Left lung (tissue), 14 donors: ENCODE measurements at places on chromosomes 6 and 20. TPM values are rescaled to one million over a fixed set of nuclear protein-coding genes. Genes with fewer than 3 reads are reported as not detected.
A peak's percentile ranks its signal among the peaks of the same experiment; 100 is the strongest.

GRCh38 chr6:111673532-111673931 is 67.9 kb upstream of the TRAF3IP2 start:
- DNase-seq = no peak
- peaks cover 38% of the 10 kb centered on the region for H3K36me3 ChIP-seq
- H3K4me1 ChIP-seq = no peaks in the 10 kb centered on the region
- H3K27me3 ChIP-seq = no peaks in the 10 kb centered on the region
- H3K4me3 ChIP-seq = no peak overlapping the region

DNA sequence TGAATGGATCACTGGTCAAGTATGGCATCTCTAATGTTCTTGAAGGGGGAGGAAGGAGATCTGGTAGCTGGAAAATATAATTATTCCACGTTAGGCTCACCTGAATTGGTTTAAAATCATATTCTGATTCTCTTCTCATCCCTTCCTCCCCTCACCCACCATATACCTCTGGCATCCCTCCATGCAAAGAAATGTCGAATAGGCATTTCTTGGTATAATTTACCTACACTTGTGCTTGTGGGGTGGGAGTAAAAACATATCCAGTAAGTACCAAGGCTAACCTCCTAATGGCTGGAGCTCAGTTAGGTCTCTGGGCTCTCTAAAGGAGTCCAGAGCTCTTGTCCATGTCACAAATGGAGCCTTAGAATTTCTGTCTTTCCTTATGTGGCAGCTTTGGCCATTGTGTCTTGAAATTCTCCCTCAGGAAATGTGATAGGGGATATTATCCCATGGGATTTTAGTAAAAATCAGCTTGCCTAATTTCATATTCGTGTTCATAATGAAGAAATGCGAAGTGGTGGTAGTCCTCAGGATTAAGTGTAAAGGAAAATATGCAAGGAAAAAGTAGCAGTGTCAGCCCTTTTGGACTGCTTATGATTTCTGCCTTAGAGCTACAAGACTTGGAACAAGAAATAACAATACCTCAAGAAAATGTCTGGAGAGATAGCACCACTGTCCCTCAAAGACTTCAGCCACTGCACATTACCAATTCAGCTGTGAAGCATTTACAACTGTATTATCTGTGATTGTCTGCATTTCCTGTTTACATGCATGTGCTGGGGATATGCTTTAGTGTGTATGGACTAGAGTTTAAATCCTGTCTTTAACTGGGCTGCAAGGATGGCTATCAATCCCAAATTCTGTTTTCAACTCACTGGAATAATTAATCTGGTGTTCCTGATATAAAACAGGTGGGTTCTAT is 12.3 kb downstream of the TAF11 start:
- DNase-seq = no peak
- no peaks in the 10 kb centered on the region for H3K27me3 ChIP-seq
- no peak overlapping the region for H3K4me3 ChIP-seq
- no peaks in the 10 kb centered on the region for H3K4me1 ChIP-seq

DNA sequence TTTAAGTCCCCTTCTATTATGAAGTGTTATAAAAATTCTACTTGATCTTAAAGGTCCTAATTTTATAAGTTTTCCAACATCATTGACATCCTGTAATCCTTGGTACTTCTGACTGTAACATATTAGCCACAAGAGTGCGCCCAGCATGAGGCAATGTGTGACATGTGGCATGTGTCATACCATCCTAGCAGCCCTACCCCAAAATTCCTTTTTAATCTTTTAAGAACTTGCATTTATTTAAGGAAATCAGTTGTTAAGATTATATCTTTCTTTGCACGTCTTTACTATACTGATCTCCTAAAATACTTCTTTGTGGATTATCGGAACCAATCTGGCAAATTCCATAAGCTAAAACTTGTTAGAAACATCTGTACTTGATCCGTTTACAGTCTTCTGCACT is 167.1 kb upstream of the SLC24A3 start:
- peaks cover 5% of the 10 kb centered on the region for H3K4me1 ChIP-seq
- no peaks in the 10 kb centered on the region for H3K36me3 ChIP-seq
- peaks cover 4% of the 10 kb centered on the region for H3K27me3 ChIP-seq
- DNase-seq = no peak
- no peak overlapping the region for H3K27ac ChIP-seq

GRCh38 chr6:5529733-5530132 is 268.4 kb downstream of the FARS2 start:
- no peaks in the 10 kb centered on the region for H3K36me3 ChIP-seq
- H3K4me1 ChIP-seq = peaks cover 7% of the 10 kb centered on the region
- no peak for DNase-seq

DNA sequence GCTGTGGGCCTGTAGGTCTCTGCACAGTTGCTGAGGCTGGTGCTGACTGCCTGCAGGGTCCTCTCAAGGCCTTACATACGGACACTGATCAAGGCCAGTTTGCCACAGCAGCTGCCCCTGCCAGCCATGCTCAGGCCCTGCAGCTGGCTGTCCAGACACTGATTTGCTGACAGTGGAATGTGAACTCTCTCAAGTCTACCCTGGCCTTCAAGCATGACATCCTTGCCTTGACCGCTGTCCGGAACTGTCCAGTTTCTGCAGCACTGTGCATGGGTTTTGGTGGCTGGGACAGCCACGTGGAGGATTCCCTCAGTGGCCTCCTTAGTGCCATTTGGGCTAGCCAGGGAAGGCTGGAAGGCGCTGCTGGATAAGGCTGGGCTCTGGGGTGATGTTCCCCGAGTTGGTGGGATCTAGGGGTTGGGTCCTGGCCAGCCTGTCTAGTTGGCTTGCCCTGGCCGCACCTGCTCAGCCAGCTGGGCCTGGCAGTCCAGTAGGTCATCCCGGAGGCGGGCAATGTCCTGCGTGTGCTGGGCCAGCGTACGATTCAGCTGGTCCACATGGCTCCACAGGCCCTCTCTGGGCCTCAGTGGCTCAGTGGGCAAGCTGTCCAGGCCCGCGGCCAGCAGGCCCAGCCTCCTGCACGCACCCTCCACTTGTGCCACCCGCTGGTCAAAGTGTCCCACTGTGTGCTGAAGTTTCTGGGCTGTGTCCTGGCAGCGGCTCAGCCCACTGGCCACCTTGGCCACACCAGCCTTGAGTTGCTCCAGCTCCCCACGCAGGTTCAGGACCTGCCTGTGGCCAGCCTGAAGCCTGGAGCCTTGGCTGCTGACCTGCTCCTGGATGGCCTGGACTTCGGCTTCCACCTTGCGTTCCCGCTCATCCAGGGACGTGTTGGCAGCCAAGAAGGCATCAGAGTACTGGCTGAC is 5.5 kb downstream of the EMILIN3 start:
- DNase-seq = no peak
- H3K27me3 ChIP-seq = peaks cover 26% of the 10 kb centered on the region
- H3K4me1 ChIP-seq = peaks cover 6% of the 10 kb centered on the region
- no peaks in the 10 kb centered on the region for H3K36me3 ChIP-seq

- no peak overlapping the region for H3K4me3 ChIP-seq
- H3K27me3 ChIP-seq = no peaks in the 10 kb centered on the region
- no peaks in the 10 kb centered on the region for H3K36me3 ChIP-seq
- no peak for DNase-seq
- no peak overlapping the region for H3K27ac ChIP-seq
These were observed 75.1 kb downstream of the LY86 start for GRCh38 chr6:6663421-6664135.

DNA sequence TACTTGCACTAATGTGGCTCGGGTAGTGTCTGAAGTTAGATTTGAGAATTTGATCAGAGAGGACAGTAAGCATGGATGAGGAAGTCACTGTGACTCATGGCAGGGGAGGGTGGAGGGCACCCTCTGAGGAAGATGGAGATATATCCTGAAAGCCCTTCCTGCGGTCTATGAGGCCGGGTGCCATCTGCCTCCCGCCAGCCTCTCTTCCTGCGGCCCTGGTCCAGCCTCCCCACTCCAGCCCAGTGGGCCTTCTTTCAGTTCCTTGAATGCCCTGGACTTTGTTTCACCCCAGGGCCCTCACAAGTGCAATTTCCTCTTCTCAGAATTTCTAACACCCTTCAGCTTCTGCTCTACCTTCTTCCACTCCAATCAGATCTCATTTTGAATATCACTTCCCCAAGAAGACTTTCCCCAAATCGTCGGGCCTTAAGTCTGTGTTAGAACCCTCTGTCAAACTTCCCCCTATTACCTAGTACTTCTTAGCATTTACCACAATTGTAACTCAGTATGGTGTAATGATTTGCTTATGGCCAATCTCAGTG is 20.2 kb upstream of the TNFAIP3 start:
- peak overlapping the region; percentile 81 for H3K27ac ChIP-seq
- DNase-seq = no peak
- H3K4me1 ChIP-seq = peaks cover 48% of the 10 kb centered on the region

- no peak overlapping the region for H3K27ac ChIP-seq
- no peaks in the 10 kb centered on the region for H3K27me3 ChIP-seq
- no peak for DNase-seq
- no peak overlapping the region for H3K4me3 ChIP-seq
These were observed 104.6 kb upstream of the GLP1R start for GRCh38 chr6:38943964-38944363.

DNA sequence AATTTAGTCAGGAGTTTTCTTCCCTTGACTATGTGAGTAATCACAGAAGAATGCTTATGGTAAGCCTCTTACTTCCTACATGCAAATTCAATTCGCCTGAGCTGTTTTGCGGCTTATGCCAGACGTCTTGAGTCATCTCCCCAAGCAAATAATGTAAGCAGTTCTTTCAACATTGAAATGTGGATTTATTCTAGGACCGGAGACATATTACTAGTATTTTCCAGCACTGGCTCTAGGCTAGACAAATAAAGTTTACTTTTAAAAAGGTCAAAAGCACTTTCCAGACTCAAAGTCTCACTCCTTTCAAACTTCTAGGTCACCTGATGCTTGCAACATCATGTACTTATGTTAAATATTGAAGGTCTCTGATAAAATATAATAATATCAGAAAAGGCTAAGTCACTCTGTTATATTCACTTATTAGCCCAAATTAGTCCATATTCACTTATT is 38.1 kb upstream of the NOX3 start:
- peak; percentile 34 for DNase-seq
- H3K4me3 ChIP-seq = no peak overlapping the region
- H3K27me3 ChIP-seq = no peaks in the 10 kb centered on the region
- peaks cover 18% of the 10 kb centered on the region for H3K4me1 ChIP-seq
- H3K36me3 ChIP-seq = no peaks in the 10 kb centered on the region

DNA sequence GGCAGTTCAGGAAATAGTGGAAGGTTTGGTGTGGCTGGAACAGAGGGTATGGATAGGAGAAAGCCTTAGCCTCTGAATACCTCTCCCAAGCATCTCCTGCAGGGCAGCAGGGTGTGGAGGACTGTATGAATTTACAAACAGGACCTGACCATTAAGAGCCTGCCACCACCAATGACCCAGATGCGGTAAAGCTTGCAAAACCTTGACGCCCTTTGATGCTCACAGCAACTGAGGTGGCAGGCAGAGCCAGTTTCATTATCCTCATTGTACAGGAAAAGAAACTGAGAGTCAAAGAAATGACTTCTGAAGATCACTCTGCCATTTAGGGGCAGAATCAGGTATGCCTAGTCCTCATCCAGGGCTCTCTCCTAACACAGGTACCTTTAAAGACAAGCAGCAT is 2.4 kb downstream of the HM13 start:
- H3K27ac ChIP-seq = peak overlapping the region; percentile 88
- no peaks in the 10 kb centered on the region for H3K27me3 ChIP-seq
- DNase-seq = no peak
- peaks cover 23% of the 10 kb centered on the region for H3K4me1 ChIP-seq
- no peak overlapping the region for H3K4me3 ChIP-seq

GRCh38 chr20:25692499-25692898 is 4.2 kb downstream of the ZNF337 start:
- H3K27ac ChIP-seq = no peak overlapping the region
- no peaks in the 10 kb centered on the region for H3K27me3 ChIP-seq
- no peak for DNase-seq

DNA sequence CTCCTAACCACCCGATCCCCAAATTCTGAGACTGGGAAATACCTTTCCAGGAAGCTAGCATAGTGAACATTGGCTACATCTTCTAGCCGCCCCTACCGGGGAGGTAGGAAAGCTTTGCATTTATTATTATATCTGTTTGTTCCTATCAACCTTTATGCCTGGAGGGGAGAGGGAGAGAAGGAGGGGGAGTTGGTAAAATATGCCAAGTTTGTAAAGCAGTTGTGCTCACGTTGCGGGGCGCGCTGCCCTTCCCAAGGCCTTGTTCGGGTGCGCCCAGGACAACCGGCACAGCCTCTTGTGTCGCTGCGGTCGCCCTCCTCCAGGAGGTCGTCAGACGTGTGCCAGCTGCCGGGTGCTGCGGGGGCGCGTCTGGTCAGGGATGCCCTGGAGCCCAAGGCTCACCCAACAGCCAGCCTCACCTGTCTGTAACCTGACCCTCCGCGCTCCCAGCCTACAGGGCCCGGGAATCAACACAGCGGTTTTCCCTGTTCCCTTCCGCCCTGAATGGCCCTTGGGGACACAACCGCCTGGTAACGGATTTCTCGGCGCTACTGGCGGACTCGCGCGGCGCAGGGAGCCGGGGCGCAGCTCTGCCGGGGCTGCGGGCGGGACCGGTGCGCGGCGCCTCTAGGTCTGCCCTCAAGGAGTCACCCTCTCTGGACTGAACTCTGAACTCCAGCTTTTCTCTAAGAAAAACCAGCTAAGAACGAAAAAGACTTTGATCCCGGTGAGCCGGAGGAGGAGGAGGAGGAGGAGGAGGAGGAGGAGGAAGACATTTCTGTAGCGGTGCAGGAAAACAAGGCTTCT is 1.1 kb upstream of the OVOL2 start:
- H3K4me3 ChIP-seq = no peak overlapping the region
- peaks cover 98% of the 10 kb centered on the region for H3K27me3 ChIP-seq
- DNase-seq = peak; percentile 36
- no peaks in the 10 kb centered on the region for H3K36me3 ChIP-seq

- peaks cover 4% of the 10 kb centered on the region for H3K4me1 ChIP-seq
- no peak overlapping the region for H3K4me3 ChIP-seq
- no peak for DNase-seq
- H3K36me3 ChIP-seq = no peaks in the 10 kb centered on the region
- H3K27me3 ChIP-seq = no peaks in the 10 kb centered on the region
These were observed 29.0 kb upstream of the SRF start for GRCh38 chr6:43142101-43142500.

DNA sequence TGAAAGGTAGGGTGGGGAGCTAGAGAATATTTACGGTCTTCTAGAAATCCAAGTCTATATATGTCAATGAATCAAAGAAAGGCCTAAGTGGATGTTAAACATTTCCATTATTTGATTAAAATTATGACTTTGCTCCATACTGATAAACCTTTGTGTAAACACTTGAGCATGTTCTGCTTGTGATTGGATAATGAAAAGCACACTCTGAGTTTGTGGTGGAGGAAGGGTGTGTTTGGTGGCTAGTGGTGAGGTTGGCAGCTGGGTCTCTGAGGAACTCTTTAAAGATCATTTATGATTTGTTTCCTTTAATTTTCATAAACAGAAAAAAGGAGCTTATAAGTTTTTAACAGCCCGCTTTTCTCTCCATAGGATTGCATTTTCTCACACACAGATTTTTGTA is 84.7 kb downstream of the RFPL4B start:
- H3K4me1 ChIP-seq = no peaks in the 10 kb centered on the region
- no peaks in the 10 kb centered on the region for H3K27me3 ChIP-seq
- H3K4me3 ChIP-seq = no peak overlapping the region
- H3K36me3 ChIP-seq = no peaks in the 10 kb centered on the region
- DNase-seq = no peak

SLC23A2 gene
- polyA plus RNA-seq = 25.7 TPM

GGT7 gene
- 34.4 TPM for polyA plus RNA-seq

APCDD1L gene
- not detected for polyA plus RNA-seq

MOG gene
- not detected for polyA plus RNA-seq

PABPC1L gene
- 116 TPM for polyA plus RNA-seq

BMP2 gene
- polyA plus RNA-seq = 18.7 TPM

UBE2C gene
- 41.7 TPM for polyA plus RNA-seq

NEDD9 gene
- polyA plus RNA-seq = 59.4 TPM

CEP250 gene
- 71.7 TPM for polyA plus RNA-seq

GMPR gene
- 5.7 TPM for polyA plus RNA-seq
